Fibroblast of the conjunctiva (primary cell): ENCODE measurements at places on chromosomes 12 and 14.

DNA sequence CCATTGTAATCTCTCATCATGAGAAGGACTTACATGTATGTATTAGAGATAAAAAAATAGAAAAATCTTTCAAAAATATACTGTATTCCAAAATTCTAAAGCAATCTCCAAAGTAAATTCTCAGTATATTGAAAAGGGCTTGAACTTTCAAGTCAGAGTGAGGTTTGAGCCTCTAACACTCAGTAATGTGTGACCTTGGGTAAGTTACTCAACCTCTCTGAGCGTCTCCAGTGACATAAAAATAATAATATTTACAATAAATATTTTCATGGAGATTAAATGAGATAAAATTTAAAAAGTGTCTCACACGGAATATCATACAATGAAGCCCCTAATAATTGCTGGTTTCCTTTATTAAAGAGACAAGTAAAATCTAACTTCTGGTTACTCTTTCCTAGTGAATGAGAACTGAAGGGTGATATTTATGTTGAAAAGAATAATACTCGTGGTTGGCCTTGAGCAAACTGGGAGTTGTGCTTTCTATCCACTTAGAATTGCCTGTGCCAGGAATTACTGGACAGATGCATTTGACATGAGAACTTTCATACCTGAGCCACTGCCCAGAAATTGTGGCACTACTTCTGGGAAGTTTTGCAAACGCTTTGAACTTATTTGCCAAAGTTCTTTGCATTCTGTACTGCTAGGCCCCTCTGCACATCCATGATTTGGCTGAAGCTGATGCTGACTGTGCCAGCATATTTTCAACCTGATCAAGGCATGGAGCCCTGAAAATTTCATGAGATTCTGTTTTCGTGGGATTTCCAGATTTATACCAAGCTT is 933.7 kb downstream of the GALC start:
- no peak for DNase-seq

GRCh38 chr12:8692573-8692972 is 5.2 kb upstream of the RIMKLB start:
- DNase-seq, result no peak

DNA sequence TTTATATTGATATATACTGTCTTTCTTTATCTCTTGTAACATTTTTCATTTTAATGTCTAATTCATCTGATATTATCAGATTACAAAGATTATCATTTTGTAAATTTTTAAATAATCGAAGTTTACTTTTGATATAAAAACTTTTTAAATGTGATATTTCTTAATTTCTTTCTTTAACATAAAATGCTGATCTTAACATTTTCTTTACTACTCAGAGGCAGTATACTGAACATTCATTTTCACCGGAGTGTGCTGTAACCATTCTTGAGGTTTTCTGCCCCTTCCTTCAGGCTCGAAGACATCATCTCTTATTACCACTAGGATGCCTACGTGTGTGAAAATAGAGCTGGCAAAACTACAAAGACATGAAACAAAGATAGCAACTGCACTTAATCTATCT is 186.9 kb downstream of the DIO2 start:
- no peak for DNase-seq

DNA sequence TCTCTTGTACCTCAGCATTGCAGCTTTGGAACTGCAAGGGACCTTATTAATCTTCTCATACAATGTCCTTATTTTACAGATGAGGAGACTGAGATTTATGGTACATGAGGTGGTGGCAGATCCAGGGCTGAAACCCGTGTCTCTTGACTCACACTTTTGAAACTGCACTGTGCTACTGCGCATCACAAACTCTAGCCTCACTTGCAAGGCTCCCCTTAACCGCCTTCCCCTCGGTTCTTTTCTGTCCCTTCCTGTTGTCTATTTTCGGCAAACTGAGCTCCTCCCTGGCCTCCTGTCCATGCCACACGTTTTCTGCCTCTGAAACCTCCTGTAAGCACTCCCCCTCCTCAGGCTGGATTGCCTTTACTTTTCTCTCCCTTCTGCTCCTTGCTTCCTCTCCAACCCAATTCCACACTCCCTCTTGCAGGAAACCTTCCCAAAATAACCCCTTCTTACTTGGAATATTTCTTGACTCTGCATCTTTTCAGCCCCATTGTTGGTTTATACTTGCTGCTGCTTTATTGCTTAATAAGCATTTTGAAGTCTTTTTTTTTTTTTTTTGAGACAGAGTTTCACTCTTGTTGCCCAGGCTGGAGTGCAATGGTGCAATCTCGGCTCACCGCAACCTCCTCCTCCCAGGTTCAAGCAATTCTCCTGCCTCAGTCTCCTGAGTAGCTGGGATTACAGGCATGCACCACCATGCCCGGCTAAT is 72.4 kb upstream of the CISTR start:
- no peak for DNase-seq

GRCh38 chr12:13073173-13073572 is 29.0 kb downstream of the FAM234B start:
- peak; percentile 21 for DNase-seq

- no peak for DNase-seq
These were observed 80.8 kb downstream of the EMP1 start for GRCh38 chr12:13277293-13277692.

DNA sequence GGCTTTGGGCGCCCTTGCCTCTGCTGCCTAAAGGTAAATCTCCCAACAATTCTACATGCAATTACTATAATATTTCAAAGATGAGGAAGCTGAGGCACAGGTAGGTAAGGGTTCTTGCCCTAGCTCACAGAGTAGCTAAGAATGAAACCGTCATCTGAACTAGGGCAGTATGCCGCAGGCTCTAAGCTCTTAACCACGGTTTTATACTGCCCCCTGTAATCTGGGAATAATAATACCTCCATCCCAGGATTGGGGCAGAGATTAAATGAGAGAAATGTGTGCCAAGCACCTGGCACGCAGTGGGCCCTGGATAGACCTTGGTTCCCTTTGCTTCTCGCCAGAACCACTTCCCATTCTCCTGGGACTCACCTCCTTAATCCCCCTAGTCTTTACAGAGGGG is 1.5 kb upstream of the HRK start:
- no peak for DNase-seq

- no peak for DNase-seq
These were observed 1044.9 kb upstream of the FLRT2 start for GRCh38 chr14:84485036-84485435.

GRCh38 chr12:123363740-123364531 is 711 bp downstream of the SBNO1 start:
- no peak for DNase-seq

DNA sequence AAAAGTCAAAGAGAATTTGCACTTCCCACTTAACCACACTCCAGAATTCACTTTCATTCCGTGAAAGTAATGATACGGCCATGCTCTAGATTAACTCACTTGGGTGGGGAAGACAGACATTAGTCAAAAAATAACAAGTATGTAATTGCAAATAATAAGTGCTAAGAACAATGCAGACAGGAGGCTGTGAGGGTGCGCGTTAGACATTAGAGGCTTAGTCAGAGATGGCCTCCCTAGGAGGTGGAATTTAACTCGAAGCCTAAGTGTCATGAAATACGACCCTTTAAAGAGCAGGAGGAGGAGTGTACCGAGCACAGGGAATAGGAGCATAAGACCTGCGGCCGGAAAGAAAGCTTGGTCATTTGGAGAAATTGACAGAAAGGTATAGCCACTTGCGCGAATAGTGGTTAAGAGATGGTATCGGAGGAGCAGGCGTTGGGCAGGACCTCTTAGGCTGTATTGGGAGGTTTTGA is 628 bp downstream of the SNRPF start:
- DNase-seq, result no peak

DNA sequence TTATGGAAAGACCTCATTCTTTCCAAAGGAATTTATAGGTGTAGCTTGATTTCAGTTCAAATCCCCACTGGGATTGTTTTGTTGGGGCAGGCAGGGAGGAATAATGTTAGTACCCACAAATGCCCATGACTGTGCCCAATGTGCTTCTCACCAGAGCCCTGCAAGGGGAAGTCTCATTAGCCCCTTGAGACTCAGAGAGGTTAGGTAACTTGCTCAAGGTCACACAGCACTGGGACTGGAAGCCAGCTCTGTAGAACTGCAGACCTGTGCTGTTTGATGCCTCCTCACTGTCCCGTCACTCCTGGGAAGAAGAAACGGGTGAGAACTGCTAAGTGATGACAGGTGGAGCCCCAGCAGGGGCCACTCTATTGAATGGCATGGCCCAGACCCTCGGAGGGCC is 8.9 kb downstream of the ANKRD9 start:
- DNase-seq, result no peak
